Pancreas (tissue), 10 donors: ENCODE measurements at places on chromosomes 11 and 22. TPM values are rescaled to one million over a fixed set of nuclear protein-coding genes. Genes with fewer than 3 reads are reported as not detected.

The ANKK1 gene
- total RNA-seq: 0.23 TPM

The KRTAP5-7 gene
- total RNA-seq: 0.19 TPM

The TNKS1BP1 gene
- total RNA-seq: 63.4 TPM

The CTSF gene
- 15.6 TPM for total RNA-seq

The GPR83 gene
- total RNA-seq: not detected

The BCO2 gene
- 0.59 TPM for total RNA-seq

The ZC3H12C gene
- 4.6 TPM for total RNA-seq

The C11orf16 gene
- total RNA-seq: not detected

The TRIM51 gene
- total RNA-seq: not detected

The AGBL2 gene
- total RNA-seq: 1.3 TPM

The DTX4 gene
- total RNA-seq: 6.2 TPM

The SERPING1 gene
- total RNA-seq: 172 TPM

DNA sequence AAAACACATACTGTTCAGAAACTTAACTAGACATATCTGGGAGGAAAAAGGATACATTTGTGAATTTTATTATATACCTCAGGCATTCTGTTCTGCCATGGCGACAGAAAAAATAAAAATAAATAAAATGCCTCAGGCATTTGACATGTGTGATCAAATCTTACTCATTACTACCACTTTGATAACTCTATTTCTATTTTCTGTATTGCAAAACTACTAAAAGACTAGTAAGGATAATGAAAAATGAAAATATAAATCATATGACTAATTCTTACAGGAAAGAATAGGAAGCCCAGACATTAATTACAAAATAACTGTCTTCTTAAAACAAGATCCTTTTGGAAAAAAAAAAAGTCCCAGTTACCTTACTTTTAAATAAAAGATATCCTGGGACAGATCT, 5.3 kb downstream of the PICALM start:
- DNase-seq: no peak

- DNase-seq: no peak
Observed at GRCh38 chr22:49234459-49234858, 593.2 kb downstream of the BRD1 start.

- no peak for DNase-seq
Observed at GRCh38 chr11:113593698-113594308, 112.3 kb downstream of the TMPRSS5 start.

DNA sequence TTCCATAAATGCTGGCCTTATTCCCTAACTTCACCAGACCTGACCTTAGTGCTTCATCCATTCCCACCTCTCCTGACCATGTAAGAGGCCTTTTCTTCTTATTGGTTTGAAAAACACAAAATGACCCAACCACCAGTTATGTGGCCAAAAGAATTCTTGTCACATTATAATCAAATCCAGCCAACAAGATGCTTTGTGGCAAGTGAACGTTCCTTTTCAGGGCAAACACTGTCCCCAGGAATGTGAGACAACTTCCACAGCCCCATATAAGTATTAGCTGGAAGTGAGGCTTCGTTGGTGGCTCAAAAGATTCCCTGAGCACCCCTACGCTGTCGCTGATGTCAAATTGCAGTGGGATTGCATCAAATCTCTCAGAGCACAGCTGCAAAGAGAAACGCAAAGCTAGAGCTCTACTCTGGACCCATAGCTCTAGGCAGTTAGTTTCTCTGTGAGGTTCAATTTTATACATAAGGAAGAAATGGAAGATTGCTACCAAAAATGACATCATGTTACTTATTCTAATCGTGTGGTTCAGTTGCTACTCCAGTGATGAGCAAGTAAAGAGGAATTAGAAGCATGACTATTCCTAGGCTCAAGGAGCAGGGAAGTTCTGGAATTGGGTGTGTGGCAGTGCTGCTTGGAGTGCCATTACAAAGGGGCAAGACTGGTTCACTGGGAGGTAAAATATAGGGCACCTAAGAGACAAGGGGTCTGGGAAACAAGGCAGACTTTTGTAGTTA, 26.1 kb downstream of the GLYATL1 start:
- DNase-seq: no peak

GRCh38 chr11:79488286-79488685, 47.5 kb upstream of the TENM4 start:
- no peak for DNase-seq

- DNase-seq: no peak
Observed at GRCh38 chr11:78318321-78319114, 99.1 kb downstream of the GAB2 start.

DNA sequence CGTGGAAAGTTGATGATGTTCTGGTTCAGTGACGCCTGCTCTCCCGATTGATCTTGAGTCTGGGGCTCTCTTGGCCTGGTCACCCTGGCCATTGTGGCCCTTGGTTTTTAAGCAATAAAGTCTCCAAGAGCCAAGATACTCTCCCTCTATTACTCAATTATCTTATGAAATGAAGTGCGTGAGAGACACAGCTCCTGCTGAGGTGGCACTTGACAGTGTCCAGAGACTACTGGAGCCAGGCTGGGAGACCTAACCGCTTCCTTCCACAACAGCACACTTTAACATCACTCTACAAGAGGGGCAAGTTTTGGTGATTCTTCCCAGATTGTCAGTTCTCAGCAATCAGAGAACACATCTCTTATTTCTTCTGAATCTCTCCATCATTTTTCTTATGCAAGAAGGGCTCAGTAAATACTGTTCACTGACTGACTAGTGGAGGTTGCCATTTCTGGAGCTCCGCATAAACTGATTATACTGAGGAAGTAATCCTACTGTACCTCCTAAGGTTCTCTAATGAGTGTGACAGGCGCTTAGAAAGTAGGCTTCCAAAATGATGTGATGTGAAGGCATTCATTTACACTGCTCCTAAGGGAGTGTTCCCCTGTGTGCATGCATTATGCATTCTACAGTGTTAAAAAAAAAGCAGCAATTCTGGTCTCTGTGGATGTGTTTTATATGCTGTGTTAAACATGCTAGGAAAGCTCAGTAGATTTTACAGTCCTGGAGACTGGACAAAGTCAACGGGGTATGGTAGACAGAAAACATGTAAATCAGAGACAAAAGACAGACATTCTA, 968.0 kb downstream of the OPCML start:
- no peak for DNase-seq

GRCh38 chr11:614021-614622, 1.6 kb downstream of the IRF7 start:
- DNase-seq: no peak

- peak; percentile 48 for DNase-seq
Observed at GRCh38 chr11:69912911-69913451, 93.8 kb upstream of the FGF3 start.

DNA sequence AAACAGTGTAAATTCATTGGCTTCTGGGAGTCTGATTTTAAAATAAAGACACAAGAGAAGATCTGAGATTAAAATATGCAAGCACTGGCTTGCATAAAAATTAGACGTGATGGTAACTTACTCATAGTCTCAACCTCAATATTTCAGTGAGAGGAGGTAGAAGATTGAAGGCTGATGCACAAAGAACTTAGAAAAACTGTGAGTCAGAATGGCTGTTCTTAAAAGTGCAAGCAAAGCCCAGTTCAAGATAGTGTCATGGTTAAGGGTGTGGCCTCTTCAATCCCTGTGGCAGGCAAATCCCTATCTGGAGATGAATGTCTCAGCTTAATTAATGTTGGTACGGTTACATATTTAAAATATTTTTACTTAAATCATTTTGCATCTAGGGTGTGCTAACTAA, 33.6 kb upstream of the FIBIN start:
- DNase-seq: no peak

DNA sequence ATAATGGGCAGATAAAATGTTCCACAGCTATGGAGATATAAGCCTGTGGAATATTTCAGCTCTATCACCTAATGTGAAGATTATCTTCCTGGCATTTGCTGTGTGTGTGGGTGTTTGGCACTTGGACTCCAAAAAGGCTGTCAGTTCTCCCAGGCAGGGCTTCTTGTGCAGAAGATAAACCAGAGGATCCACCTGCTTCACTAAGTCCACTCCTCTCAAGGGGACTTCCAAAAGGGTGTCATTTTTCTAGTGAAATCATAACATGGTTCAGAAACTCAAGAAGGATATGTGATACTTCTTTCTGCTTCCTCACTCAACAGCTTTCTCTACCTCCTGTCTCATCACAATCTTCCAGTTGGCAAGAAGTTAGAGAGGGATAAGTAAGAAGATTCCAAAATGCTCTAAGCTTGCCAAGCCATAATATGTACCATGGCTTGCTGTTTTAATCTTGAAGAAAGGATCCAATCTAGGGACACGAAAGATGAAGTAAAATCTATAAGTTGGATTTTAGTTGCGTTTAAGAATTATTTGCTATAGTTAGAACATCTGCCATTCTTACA, 206.2 kb upstream of the MTMR2 start:
- no peak for DNase-seq

- DNase-seq: peak; percentile 22
Observed at GRCh38 chr11:78350646-78351165, 66.9 kb downstream of the GAB2 start.

DNA sequence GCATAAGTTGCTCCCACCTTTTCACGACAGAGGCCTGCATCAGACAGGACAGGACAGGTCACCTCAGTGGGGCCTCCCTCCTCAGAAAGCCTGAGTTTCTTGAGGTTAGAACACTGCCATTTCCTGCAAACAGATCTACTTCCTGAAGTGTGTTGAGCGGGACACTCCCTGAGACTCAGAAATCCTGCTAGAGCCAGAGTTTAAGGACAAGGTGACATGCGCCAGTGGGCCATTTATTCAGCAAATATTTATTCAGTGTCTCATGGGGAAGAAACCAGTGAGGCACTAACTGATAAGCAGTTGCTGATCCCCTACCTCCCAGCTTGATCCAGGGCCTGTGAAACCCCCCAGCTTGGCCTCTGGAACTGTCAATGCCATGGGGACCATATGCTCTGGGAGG, 454.6 kb downstream of the SOX6 start:
- no peak for DNase-seq

GRCh38 chr22:19518635-19519034, 5.6 kb downstream of the CLDN5 start:
- DNase-seq: no peak

DNA sequence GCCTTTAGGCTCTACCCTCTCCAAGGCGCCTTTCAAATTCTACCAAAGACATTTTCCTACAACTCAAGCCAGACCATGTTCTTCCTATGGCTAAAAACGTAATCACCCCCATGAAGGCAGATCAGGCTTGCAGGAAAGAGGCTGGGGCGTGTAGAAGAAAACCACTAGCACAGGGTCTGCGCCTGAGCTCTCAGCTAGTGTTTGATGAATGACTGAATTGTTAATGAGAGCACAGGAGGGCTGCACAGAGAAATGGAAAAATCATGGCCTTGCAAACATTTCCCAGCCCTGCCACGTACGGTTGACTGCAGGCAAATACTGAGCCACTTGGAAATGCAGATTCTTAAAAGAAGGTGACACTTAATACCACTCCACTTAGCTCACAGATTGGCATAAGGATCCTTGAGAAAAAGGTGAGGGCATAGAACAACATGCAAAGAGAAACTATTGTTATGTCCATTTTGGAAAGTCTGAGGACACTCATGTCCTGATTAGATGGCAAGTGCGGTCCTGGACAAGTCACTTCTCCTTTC, 148.6 kb downstream of the NXPE2 start:
- no peak for DNase-seq

GRCh38 chr22:25077964-25078363, 121.7 kb upstream of the CRYBB3 start:
- no peak for DNase-seq

DNA sequence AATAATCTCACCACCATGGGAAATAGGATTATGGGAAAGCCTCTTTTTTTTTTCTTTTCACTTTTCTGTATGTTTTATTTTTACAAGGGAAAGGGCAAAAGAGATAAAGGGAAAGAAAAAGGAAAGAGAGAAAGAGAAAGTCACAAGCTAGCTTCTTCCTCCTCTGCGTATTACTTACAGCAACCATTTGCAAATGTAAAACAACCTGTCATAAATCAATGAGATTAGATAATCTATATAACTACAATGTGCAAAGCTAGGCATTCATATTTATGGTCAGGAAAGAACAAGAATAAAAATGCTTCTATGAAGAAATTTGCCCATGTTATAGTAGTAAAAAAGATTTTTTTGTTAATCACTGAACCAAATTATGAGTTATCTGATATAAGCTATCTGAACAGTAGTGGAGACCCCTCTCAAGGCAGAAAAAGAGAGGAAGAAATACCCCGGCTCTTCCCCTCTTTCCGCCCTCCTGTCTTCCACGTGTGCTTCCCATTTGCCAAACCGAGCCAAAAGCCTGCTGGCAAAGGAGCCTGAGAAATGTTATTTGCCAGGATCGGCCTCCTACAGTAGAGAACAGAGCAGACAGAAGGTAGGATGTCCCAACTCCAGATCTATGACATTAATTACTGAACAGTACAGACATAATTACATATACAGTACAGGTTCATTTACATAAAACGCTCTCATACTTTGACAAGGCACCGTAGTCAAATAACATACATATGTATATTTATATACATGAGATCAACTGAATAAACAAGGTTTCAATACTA, 50.2 kb downstream of the ARHGAP32 start:
- DNase-seq: no peak

GRCh38 chr11:109046284-109046992, 375.6 kb upstream of the C11orf87 start:
- no peak for DNase-seq

GRCh38 chr11:76455931-76456330, 11.1 kb downstream of the EMSY start:
- no peak for DNase-seq

- DNase-seq: no peak
Observed at GRCh38 chr11:47857892-47858543, 9.9 kb upstream of the NUP160 start.

DNA sequence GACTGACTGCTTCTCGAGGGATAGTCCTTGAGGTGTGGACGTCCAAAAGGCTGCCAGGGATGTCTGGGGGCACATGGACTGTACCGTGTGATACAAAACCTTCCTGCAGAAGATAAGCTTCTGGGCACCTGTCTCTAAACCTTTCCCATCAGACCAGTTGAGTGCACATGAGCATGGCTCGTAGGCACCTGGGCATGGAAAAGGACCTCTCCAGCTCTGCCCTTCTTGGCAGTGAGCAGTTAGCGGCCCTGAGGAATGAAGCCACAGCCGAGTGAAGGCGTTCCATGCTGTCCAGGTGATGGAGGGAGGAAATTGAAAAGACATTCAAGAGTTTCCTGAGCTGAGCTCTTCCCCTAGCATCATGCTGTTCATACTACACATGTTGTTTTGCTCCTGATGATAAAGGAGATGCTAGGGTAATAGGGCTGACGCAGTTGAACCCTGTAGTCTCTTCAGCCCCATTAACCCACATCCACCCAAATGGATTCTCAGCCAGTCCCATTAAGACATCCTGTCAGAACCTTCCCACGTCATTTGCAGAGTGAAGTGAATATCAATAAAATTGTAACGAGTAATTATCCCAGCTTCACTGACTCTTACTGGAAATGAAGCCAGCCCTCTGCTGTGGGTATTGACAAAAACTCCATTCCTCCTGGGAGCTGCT, 138.6 kb downstream of the KIRREL3 start:
- no peak for DNase-seq

- DNase-seq: no peak
Observed at GRCh38 chr11:16097543-16097942, 258.8 kb downstream of the SOX6 start.

GRCh38 chr11:106446955-106447354, 369.5 kb downstream of the AASDHPPT start:
- no peak for DNase-seq
